ENCODE measurements at places on chromosomes 4 and X.

DNA sequence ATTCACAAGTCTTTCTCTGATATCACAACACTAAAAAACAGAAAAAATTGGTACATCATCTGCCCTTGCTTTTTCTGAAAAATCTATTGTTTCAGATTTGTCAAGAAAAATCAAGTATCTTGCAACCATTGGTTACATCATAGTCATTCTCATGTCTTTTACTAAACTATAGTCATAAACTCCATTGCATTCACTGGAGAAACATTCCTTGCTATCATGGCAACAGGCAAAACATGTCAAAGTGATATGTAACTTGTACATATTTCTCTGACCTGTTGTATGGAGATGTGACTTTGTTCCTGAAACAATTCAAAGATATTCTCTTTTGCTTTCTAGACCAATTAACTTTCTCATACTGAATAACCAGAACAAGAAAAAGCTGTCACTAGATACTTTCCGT lies 121.9 kb upstream of the ANK2 start:
- DNase-seq: no peak

- DNase-seq: no peak
Observed at GRCh38 chrX:112786076-112786475, 54.6 kb downstream of the AMOT start.

- DNase-seq: no peak
Observed at GRCh38 chr4:77089866-77090265, 14.1 kb upstream of the CCNI start.

- no peak for DNase-seq
Observed at GRCh38 chrX:135347381-135348016, 38.2 kb downstream of the ETDC start.

Measured in MCF 10A (cell line).